ENCODE measurements at places on chromosomes 11 and 22.

DNA sequence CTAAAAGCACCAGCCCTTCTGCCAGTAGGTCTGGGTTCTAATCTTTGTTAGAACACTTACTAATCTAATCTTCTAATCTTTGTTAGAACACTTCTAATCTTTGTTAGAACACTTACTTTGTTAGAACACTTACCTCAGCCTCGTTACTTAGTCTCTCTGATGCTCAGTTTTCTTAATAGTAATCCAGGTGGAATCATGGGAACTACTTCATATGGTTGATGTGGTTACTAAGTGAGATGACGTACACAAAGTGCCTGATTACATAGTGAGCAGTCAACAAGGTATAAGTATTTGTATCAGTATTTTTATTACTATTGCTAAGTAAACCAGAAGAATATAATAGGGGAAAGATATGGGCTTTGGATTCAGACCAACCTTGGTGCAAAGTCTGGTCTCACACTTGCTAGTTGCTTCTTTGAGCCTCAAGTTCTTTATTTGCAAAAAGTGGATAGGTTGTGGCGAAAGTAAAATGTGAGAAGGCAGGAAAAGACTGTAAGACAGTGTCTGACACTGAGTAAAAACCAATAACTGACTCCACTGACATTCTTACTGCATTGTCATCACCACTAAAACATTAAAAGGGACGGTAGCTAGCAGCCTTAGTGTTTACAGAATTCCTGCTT, 83.7 kb downstream of the TRAF6 start:
- no peak for DNase-seq

GRCh38 chr11:3936517-3936916, 81.1 kb downstream of the STIM1 start:
- no peak for DNase-seq

DNA sequence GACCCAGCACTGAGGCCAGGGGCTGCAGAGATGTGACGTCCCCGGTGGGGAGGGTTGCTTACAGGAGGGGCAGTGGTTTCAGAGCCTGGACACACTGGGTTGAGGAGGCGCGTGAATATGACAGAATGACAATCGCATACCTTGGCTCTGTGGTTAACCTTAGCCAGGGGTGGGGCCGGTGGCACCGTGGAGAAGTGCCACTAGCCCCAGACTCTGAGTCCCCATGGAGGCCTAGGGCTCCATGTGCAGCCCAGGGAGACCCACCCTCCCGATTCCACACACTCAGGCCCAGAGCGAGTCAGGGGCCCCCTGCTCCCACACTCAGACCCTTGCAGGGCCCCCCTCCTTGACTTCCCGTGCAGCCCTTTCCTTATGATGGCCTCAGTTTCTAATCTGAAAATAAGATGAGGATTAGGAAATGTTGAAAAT, 3.6 kb upstream of the ACR start:
- no peak for DNase-seq

GRCh38 chr11:119483341-119483880, 60.4 kb upstream of the THY1 start:
- DNase-seq: no peak

- no peak for DNase-seq
Observed at GRCh38 chr11:2877474-2877873, 8.1 kb downstream of the CDKN1C start.

GRCh38 chr22:48940266-48941032, 887.2 kb downstream of the BRD1 start:
- DNase-seq: no peak

- no peak for DNase-seq
Observed at GRCh38 chr11:77854838-77855237, 33.9 kb downstream of the AAMDC start.

DNA sequence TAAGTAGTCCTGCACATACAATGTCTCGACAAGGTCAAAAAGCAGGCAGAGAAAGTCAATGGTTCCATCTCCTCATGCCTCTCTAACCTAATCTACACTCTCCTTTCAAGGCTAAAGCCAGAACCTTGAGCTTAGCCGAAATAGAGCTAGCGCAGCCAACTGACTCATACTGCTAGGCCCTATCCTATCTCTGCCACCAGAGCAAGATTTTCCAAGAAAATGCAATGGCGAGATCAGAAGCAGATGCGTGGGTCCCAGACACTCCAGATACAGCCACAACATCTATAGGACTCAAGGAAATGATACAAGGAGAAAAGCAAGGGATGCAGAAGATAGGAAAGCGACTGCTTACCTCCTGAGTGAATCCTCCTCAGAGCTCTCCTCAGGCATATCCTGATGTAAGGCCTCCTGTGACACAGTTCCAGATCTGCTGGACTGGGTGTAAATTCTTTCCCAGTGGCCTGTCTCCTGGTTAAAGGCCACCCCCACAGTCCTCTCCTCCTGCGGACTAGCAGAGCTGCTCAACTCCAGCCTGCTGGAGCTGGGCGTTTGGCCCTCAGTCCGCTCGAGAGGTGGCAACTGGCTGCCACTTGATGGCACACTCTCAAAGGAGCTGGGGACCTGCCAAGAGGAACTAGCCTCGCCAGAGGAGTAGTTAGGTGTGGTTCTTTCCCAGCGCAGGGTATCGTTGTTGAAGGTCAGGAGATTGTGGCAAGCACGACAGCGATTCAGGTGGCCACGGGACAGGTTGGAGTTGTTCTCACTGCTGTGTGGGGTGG, 52.0 kb downstream of the AMBRA1 start:
- no peak for DNase-seq

- no peak for DNase-seq
Observed at GRCh38 chr11:127412722-127413380, 412.3 kb upstream of the KIRREL3 start.

DNA sequence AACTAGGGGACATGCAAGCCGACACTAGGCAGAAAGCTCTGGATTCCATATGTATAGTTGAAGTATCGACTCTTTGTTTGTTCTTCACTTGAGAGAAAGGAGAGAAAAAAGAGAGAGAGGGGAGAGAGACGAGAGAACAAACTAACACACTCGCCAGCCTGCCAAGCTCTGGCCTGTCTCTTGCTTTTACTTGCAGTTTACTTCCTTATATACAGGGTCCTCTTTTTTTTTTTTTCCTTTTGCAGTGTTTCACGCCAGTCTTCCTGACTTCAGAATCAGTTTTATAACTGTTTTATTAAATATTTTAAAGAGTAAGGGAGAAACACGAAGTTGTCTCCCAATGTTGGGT, 19.9 kb downstream of the TEAD1 start:
- DNase-seq: no peak

DNA sequence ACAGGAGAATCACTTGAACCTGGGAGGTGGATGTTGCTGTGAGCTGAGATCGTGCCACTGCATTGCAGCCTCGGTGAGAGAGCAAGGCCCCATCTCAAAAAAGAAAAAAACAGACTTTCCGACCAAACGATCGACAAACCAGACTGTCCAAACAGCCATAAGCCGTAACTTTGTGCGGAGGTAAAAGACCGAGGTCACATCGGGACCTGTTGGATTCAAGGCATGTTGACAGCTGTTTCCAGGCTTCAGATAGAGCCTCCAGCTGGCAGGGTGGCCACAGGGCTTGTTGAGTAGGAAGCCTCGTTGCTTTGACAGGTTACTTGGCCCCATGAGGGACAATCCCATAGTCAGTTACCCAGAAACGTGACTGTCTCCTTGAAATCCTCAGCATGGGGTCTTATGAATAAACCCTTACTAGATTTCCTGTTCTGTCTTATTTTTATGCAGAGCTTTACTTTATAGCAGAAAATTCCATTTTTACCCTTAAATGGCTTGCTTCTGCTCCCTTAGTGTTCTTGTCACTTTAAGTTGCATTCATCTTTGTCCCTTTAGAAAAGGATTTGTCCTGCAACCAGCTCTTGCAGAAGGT, 22.3 kb downstream of the PPARA start:
- DNase-seq: no peak

DNA sequence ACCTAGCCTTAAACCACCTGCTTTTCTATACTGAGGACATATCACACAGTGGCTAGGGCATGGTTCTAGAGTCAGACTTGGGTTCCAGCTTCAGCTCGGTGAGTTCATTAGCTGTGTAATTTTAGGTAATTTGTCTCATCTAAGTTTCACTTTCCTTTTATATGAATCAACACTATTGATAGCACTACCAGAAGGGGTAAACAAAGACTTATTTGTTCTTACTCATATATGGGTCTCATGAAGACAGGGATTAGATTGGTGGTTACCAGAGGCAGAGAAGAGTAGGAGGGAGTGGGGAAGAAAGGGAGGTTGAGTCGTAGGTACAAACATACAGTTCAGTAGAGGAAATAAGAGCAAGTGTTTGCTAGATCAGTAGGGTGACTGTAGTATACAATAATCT, 924.7 kb downstream of the OPCML start:
- DNase-seq: no peak

DNA sequence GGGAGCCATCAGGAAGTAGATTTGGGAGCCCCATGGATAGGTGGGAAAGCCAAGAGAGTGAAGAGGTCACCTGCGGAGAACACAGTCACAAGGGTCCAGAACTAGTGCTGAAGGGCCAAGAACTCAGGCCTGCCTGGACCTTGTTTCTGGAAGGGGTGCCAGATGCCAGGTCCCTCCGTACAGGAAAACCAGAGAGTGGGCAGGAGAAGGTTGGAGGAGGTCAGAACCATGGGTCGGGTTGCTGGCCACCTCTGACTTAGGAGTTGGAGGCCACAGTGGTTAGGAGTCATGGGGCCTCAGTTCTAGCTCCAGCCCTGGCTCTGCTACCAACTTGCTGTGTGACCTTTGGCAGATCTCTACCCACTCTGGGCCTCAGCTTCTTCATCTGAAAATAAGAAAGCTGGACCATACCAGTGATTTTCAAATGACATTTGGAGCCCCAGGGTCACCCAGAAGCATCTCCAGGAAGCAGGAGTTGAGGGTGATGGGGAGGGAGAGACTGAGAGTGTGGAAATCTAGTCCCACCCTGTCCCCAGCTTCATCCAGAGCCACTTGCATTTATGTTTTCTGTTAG, 20.8 kb upstream of the TUB start:
- no peak for DNase-seq

DNA sequence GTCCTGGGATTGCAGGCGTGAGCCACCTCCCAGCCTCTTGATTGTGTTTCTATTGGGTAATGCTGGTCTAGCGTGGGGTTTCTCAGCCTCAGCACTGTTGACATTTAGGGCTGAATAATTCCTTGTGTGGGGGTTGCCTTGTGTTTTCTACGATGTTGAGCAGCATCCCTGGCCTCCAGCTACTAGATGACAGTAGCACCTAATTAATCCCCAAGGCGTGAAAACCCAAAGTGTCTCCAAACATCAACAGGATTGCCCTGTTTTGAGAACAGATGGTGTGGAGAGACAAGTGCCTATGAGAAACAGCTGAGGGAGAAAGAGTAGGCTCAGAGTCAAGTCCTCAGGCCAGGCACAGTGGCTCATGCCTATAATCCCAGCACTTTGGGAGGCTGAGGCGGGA, 67.2 kb downstream of the SGSM1 start:
- no peak for DNase-seq

DNA sequence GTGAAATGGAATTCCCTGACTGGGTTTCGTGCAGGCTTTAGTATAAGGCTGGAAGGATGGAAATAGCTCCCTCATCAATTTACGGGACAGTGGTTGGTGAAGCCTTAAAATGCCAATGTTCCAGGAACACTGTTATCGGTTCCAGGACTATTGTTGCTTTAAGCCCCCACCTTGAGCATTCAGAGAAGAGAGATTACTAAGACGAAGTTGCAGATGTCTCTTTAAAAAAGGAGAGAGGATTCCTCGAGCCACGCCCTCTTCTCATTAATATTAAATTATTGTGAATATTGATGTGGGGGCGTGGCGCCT, 195 bp upstream of the CREB3L1 start:
- peak; percentile 68 for DNase-seq

- no peak for DNase-seq
Observed at GRCh38 chr11:74641905-74642304, 49.5 kb downstream of the POLD3 start.

DNA sequence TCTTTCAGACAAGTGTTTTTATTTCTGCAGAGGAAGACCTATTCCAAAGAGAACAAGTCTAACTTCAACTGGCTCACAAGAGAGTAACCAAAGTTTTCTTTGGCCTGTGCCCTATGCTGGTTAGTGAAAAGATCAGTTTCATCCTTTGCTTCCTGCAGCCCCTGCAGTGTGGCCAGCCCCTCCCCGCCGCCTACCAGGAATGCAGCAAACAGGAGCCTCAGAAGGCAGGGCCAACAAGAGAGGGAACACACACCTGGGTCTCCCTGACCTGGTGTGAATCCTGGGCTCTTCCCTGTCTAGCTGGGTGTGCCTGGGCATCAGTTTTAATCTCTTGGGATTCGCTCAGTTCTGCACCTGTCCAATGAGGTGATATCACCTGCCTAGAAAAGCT, 21.5 kb upstream of the SCARF2 start:
- no peak for DNase-seq

DNA sequence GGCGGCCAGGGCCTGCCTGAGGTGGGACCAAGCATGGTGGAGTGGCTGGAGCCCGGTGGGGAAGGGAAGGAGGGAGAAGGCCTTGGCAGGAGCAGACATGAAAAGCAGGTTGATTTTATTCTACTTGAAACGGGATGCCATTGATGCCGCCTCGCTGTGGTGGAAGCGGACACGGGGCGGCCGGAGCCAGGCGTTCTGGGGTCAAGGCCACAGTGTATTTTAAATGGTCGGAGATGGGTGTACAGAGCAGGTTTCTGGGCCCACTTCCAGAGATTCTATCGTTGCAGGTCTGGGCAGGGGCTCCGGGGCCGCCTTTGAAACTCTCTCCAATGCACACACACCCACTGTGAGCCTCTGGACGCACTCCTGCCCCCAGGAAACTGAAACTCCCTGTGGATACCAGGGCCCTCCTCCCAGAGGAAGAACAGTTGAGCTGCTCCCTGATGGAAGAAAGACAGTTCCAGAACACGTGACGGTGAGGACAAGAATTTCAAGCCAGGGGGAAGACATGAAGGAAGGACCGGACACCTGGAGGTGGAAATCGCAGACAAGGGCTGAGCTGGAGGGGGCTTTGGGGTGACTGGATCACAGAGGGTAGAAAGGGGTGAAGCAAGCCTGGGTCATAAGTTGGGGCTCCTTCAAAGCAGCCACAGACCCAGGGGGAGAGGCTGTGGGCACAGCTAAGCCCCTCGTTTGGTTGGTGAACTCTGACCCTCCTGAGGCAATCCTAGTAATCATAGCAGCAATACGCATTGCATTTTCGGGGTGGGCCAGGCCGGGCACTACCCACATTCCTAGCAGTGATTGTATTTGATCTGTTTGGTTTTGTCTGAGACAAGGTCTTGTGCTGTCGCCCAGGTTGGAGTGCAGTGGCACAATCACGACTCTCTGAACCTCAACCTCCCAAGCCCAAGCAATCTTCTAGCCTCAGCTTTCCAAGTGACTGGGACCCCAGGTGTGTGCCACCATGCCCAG, 12.3 kb upstream of the LINC01488 start:
- DNase-seq: no peak
